Mononuclear cell (primary cell): ENCODE measurements at places on chromosomes 6 and 20. TPM values are rescaled to one million over a fixed set of nuclear protein-coding genes. Genes with fewer than 3 reads are reported as not detected.

PHACTR1 gene
- total RNA-seq, result 81.6 TPM

PAK5 gene
- not detected for total RNA-seq

OXT gene
- total RNA-seq, result not detected

DLK2 gene
- 0.31 TPM for total RNA-seq

ENPP5 gene
- total RNA-seq, result 0.42 TPM

TREM2 gene
- total RNA-seq, result not detected

LAMA4 gene
- 0.42 TPM for total RNA-seq

ESR1 gene
- 0.63 TPM for total RNA-seq

SPINT4 gene
- not detected for total RNA-seq

SH3BGRL2 gene
- total RNA-seq, result 26.1 TPM

FAM83C gene
- total RNA-seq, result not detected

GGTLC1 gene
- total RNA-seq, result not detected

VSTM2L gene
- total RNA-seq, result not detected

GFOD1 gene
- 10.3 TPM for total RNA-seq

SFTA2 gene
- not detected for total RNA-seq

SAMD5 gene
- not detected for total RNA-seq

OR2B6 gene
- total RNA-seq, result not detected

NFYA gene
- total RNA-seq, result 16.6 TPM

HUS1B gene
- total RNA-seq, result 4.5 TPM

EMILIN3 gene
- total RNA-seq, result under 0.01 TPM

PEDS1 gene
- 28.3 TPM for total RNA-seq

BCAS4 gene
- 13.7 TPM for total RNA-seq

LY6G6F gene
- 7.7 TPM for total RNA-seq

FLOT1 gene
- 68.1 TPM for total RNA-seq

ADA gene
- 14.4 TPM for total RNA-seq

TCP11 gene
- not detected for total RNA-seq

PRRC2A gene
- 67.0 TPM for total RNA-seq

LINC00237 gene
- not detected for total RNA-seq

KIAA0408 gene
- total RNA-seq, result 1.0 TPM

RAB23 gene
- 1.0 TPM for total RNA-seq

C20orf141 gene
- not detected for total RNA-seq

PRICKLE4 gene
- total RNA-seq, result 0.31 TPM

CTCFL gene
- not detected for total RNA-seq

RBBP8NL gene
- total RNA-seq, result not detected
